Retina (tissue), 1 donor: ENCODE measurements at places on chromosomes 2 and 18.

DNA sequence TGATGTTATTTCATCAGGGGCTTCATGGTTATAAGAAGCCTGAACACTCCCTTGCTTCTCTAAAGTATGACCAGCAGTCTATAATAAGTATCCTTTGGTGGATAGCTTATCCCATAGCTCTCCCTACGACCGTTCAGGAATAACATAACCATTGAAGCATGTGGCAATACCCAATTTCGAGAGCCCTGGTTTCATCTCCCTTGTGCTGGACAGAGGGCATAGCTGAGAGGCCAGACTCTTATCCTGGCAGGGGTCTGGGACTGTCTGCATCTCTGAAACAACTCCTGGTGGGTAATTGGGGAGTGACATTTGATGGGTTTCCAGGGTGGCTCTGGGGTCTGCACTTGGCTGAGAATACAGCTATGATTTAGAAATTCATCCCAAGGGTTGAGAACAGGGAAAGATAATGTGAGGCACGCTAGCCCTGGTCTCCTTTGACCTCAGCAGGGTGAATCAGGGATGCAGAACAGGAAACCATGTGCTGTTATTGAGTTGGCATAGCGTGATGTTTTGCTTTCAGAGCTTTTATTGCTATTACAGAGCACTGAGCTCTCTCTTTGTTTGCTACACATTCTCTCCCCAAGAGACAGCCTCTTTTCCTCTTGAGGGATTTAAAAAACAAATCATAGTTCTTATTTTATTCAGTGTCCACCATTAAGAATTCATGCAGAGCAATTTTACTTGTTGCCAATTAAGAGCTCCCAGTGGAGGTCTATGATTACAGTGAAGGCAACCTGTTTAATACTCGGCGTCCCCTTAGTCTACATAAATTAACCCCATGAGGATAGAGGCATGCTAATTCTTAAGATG, 274.5 kb downstream of the NCKAP5 start:
- peak; percentile 38 for DNase-seq

- DNase-seq: no peak
Measured at GRCh38 chr18:25353080-25353479, 1.1 kb upstream of the ZNF521 start.

- no peak for DNase-seq
Measured at GRCh38 chr18:39946623-39947061, 2008.4 kb upstream of the PIK3C3 start.

- no peak for DNase-seq
Measured at GRCh38 chr18:3607309-3608098, 157.5 kb downstream of the TGIF1 start.

- DNase-seq: peak; percentile 90
Measured at GRCh38 chr2:16507655-16508489, 157.8 kb downstream of the CYRIA start.

DNA sequence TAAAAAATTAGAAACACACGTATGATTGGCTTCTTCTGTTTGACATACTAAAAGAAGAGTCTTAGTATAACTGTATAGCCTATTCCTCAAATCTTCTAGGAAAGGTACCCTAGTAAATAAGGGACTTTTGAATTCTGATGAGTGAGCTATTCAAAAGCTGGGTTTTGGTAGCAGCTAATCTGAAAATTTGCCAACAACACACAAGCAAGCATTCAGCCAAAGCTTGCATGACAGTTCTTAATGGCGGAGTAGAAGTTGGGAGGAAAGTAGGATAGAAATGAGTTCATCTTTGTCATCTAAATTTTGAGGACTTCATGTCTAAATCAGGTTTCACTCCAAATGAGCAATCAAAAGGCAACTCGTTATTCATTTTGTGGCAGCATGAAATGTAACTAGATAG, 813.0 kb downstream of the MBD2 start:
- DNase-seq: no peak

DNA sequence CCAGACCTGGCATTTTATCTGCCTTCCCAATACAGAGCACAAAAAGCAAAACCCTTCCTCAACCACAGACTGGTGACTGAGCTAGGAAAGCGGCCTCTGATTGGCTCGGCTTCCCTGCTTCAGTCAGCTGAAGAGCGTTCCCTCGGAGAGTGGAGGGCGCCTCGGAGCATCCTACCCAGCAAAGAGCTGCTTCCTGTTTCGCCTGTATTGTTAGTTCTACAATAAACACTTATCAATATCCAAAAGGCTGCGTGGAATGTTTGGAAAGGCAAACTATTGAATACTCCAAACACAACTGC, 125.0 kb downstream of the CACNB4 start:
- peak; percentile 63 for DNase-seq

DNA sequence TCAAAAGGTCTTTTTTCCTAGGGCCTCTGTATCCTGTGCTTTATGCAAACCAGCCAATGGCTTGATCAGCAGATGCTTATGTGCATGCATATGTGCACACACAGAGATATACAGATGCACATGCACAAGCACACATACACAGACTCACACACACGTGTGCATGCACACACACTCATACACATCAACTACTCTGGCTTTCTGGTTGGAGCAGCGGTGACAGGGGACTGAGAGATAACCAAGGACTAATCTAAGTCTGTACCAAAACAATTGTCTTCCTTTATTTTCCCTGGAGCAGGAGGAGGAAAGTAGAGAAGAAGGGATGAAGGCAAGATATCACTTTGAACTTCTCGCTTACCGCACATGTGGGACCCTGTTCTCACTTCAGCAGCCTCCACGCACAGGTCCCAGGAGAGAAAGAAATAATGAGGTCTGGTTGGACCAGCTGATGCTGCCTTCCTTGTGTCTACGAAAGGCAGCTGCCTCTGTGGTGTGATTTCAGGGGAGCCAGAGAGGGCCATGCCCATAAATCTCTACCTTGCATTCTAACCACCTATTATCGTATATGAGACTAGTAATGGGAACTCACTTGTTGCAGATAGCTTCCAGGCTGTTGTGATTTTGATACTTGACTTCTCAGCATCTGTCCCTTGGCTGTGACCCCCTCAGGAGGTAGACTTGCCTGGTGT, 338.0 kb downstream of the EN1 start:
- DNase-seq: no peak

- no peak for DNase-seq
Measured at GRCh38 chr2:171557363-171557762, 35.1 kb downstream of the CYBRD1 start.

DNA sequence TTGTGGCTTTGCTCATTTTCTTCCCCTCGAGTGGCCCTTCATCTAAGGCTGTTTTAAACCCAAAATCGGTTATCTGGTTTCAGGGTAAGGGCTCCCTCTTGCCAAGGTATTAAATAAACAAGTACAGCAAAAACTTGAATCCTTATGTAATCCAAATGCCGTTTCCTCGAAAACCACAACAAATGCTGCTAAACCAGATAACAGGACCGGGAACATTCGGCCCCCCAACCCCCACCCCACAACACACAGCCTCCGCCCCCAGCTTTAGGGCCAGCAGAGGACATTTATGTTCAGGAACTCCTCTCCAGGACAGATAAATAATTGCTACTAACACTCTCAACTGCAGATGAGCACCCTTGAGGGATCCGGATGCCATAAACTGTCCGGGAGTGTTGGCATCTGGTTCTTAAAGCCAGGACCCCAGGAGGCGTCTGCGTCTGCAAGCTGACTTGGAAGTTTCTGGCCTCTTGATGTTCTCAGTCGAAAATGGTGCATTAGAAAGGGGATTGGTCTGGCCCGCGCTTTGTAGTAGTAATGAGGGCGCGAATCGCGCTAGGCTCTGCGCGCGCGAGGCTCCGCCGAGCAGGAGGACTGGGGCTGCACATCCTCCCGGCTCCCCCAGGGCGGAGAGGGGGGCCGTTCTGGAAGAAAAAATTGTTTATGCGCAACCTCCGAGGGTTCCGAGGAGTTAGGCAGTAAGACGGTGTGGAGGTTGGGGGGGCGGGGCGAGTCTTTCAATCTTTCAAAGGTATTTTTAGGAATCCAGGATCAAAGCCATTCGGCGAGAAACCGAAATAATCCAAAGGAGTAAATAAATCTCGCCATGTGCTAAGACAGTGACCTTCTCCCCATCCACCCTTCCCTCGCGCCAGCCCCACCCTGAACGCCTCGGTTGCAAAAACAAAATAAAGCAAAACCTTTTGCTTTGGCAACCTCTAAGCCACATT, 3.9 kb upstream of the ID2 start:
- DNase-seq: peak; percentile 90

DNA sequence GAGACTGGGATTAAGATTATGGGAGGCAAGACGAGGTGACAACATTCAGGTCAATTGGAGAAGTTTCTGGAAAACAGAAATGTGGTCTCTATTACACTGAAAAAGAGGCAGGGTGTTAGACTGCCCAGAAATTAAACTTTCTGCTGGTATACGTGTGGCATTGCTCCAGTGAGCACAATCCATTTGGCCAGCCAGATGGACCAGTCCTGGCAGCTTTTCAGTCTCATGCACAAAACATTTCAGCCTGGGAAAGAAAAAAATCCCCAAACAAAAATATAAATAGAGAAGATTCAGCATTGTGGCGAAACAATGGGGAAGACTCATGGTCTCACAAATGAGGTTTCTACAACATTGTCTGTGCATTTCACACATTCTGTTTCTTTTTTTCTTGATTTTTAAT, 113.9 kb downstream of the HNMT start:
- no peak for DNase-seq

DNA sequence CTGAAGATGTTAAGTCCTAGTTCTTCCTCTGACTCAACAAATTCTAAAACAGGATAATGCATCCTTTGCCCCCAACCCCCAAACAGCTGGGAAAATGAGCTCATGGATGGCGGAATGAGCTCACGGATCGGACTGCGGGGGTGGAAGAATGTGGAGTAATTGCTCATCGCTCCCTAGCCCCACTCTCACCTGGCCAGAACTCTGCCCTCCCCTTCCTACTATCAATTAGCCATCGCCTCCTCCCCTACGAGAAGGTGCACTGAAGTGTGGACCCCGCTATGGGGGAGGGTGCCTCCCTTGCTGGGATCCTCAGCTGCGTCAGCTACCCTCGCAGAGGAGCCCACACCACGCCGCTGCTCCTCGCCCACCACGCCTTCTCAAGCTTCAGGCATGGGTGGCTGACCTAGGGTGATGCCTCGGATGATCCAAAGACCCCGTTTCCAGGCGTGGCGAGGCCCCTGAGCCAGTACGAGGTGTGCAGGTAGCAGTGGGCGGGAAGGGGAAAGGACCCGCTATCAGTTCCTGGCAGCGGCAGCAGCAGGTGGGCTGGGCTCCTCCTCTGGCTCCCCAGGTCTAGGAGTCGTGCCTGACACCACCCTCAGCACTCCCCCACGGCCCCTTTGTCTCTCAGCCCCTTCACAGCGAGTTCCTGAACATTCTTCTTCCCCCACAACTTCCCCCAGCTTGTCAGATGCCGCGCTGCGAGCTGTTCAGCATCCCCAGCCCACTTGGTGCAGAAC, 82.1 kb upstream of the POMC start:
- peak; percentile 53 for DNase-seq

DNA sequence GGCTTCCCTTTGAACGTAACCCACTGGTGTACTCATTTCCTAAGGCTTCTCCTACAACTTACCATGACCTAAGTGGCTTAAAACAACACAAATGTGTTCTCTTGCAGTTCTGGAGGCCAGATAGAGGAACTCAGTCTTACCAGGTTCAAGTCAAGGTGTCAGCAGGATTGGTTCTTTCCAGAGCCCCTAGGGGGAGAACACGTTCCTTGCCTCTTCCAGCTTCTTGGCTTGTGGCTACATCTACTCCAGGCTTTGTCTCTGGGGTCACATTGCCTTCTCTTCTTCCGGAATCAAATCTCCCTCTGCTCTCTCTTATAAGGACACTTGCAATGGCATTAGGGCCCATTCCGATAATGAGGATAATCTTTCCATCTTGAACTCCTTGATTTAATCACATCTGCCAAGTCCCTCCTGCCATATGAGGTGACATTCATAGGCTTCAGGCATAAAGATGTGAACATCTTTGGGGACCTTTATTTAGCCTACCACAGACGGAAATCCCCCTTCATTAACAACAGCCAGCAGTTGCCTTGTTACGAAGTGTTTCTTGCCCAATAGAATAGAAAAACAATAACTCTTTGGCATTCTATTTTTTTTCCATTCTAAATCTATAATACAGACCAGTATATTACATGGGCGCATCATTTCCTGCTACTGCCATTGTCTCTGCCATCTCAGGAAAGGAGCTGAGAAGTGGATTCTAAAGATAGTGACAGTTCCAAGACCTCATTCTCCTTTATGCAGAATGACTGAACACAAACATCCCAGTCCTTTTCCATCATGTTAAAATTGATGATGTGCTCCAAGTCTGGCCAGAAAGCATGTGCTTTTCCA, 362.0 kb downstream of the ZNF521 start:
- DNase-seq: no peak

DNA sequence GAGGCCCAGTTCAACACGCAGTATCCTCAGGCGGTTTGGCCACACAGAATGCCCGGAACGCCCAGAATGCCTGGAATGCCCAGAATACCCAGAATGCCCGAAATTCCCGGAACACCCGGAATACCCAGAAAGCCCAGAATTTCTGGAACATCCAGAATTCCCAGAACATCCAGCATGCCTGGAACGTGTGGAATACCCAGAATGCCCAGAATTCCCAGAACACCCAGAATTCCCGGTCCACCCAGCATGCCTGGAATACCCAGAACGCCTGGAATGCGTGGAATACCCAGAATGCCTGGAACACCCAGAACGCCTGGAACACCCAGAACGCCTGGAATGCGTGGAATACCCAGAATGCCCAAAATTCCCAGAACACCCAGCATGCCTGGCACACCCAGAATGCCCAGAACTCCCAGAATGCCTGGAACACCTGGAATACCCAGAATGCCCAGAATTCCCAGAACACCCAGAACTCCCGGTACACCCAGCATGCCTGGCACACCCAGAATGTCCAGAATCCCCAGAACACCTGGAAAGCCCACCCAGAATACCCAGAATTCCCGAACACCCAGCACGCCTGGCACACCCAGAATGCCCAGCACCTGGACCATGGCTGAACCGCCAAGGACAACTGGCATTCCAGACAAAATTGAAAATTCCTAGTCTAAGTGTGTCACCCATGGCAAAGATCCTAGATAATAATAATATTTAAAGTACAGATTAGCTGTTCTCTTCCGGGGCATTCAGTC, 487.4 kb upstream of the SALL3 start:
- DNase-seq: no peak

- DNase-seq: no peak
Measured at GRCh38 chr18:50696436-50696835, 123.4 kb downstream of the MRO start.

DNA sequence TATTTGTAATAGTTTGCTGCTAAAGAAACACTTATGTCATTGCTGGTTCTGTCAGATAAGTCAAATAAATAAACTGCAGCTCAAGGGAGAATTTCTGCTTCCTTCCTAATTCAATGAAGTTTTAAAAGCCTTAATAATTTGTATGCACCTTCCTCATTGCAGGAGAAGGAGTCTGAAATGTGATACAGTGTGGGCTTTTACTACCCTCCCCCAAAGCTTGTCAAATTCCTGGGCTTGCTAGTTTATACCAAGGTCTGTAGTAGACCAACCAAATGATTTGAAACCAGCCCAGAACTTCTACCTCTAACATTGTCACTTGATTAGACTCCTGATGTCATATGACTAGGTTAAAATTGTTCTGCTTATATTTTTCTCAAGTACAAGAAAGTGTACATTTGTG, 131.8 kb downstream of the DTNA start:
- no peak for DNase-seq
